ENCODE measurements at places on chromosomes 5 and 9. TPM values are rescaled to one million over a fixed set of nuclear protein-coding genes. Genes with fewer than 3 reads are reported as not detected.

GRCh38 chr9:129640086-129640870, 1.7 kb downstream of the ASB6 start:
- DNase-seq, result peak; percentile 43

DNA sequence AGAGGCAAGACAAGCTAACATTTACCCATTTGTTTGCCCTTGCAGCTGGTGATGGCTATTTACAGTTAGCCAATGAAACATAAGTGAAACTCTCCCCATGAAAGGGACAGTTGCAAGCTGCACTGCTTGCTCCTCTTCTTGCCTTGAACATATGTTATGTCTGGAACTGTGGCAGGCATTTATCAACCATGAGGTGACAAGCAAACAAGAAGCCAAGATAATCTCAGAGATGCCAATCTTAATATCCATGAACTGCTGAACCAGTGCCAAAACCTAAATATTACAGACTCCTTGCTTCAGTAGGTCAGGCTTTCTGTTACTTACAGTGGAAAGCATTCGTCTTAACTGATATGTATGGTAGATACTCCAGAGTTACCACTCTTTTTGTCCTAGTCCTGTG, 133.4 kb downstream of the ACTBL2 start:
- no peak for DNase-seq

DNA sequence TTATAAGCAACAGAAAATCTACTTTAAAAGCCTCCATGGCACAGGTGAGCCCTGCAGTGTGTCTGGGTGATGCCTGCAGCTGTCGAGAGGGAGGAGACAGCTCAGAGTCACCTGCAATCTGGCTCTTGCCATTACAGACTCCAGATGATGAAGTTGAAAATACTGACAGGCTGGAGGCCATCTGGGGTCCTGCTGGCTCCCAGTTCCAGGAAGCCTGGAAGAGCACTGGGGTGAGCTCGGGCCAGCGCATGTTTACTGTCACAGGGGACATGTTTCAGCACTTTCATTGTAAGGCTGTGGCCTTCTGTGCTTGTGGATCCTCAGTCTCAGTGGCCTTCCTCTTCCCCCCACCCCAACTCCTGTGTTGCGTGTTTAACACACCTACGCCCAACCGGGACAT, 28.4 kb downstream of the CEL start:
- no peak for DNase-seq

Gene CARD9
- total RNA-seq, result 0.95 TPM

GRCh38 chr9:86405086-86405491, 50.9 kb upstream of the TUT7 start:
- DNase-seq, result no peak

DNA sequence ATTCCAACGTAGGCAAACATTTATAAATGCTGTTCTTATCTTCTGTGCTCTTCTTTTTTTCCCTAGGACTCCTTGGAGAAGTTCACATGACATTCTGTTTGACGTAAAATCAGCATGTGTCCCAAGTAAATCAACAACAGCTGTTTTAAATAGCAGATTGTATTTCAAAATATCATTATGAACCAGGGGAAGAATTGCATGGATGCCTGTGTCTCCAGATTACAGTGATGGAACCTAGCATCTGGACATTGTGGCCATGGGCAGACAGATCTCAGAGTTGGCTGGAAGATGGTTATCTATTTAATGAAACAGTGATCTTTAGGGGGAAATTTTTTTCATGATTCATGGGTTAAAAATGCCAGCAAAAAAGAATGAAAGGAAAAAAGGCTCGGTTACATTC, 222.0 kb downstream of the MAN2A1 start:
- DNase-seq, result peak; percentile 49

GRCh38 chr9:131971482-131972074, 108.1 kb downstream of the MED27 start:
- no peak for DNase-seq

DNA sequence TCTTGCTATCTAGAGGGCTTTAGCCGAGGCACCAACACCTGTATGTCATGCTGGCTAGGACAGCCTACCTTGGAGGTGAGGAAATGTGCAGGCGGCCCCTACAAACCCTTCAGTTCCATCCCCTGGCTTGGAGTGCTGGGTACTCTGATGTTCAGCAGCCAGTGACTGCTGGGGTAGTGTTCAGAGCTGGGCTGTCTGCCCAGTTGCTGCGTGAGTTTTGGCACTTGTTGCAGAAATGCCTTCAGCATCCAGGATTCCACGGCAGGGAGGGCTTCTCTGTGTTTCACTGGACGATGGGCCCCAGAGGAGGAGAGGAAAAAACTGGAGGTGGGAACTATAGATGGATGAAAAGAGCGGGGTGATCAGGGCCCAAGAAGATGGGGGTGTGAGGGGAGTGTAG, 10.4 kb downstream of the SWI5 start:
- DNase-seq, result no peak

- no peak for DNase-seq
These were observed 1.8 kb upstream of the ASB6 start for GRCh38 chr9:129643706-129644105.

GRCh38 chr9:127451608-127451857, 223 bp downstream of the LRSAM1 start:
- no peak for DNase-seq

Gene PITX1
- 43.7 TPM for total RNA-seq

DNA sequence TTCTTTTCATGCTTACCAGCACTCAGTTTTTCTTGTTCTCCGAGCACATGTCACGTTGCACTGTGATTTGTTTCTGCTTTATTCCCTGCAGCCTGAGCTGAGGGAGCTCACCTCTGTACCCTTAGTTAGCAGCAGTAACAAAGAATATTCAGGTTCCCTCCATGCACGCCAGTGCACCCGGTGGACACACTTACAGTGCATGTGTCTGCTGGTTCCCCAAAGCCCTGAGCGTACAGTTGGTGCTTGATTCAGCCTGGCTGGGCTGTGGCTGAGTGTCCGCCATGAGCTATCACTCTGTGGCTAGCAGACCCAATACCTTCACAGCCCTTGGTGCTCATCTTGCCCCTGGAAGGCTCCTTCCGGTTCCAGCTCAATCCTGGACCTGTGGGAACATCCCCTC, 93.5 kb downstream of the MVB12B start:
- no peak for DNase-seq

Gene KIF24
- total RNA-seq, result 11.5 TPM

DNA sequence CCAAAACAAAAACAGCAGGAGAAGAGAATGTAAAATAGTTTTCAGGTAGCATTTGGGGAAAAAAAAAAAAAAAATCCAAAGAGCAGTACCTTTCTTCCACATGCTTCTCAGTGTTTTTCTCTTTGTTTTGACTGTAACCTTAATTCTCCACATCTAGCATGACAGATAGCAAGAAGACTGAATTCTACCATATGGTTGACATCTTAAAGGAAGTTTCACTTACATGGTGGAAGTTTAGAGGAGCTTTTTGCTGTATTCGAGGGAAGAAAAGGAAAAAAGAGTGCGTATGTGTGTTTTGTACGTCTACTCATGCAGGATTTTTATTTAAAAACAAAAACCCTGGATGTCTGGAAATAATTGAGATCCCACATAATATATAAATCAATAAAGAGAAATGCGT, 604.8 kb downstream of the CCDC171 start:
- DNase-seq, result no peak

GRCh38 chr5:15995341-15996052, 184.1 kb downstream of the MARCHF11 start:
- peak; percentile 47 for DNase-seq

DNA sequence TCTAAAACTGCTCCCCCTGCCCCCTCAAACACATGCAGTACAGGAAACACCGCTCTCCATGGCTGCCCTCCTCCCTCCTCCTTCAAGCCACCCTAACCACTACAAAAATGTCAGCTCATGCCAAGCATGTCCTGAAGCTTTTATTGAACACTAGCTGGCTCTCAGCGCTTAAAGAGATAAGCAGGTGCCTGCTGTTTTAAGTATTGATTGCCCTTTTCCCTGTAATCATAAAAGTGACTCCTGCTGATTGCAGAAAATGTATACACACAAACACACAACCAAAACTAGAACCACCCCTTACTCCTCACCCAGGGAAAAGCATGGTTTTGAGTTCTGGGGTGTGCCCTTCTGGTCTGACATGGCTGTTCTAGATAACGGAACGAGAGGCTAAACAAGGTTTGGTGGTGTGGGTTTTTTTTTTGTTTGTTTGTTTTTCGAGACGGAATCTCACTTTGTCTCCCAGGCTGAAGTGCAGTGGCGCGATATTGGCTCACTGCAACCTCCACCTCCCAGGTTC, 3.7 kb upstream of the UCK1 start:
- no peak for DNase-seq

DNA sequence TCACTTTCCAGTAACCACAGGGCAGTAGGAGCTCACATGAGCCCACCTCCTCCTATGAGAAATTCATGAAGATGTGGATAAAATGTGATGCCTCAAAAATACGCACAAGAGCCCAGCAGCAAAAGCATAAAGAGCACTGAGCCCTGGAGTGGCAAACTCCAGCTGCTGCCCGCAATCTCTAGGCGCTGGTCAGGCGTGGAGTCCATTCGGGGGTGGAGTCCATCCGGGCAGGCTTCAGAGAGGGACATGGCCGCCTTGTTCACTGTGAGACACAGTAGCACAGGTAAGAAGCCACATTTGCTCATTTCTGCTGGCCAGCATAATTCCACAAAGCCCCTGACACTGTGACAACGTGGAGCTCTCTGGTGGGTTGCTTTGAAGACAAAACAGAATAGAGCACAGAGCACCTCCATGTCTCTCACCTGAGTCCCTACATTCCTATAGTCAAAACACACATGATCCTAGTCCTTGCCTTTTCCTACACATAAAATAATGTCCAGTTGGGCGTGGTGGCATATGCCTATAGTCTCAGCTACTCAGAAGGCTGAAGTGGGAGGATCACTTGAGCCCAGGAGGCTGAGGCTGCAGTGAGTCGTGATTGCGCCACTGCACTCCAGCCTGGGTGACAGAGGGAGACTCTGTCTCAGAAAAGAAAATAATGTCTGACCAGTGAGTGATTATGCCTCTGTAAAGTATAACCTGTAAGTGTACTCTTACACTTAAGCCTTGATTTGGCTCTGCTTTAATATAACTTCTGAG, 365.2 kb downstream of the GADD45G start:
- DNase-seq, result no peak

Gene PTCH1
- 5.2 TPM for total RNA-seq

Gene FOXD1
- 24.6 TPM for total RNA-seq

DNA sequence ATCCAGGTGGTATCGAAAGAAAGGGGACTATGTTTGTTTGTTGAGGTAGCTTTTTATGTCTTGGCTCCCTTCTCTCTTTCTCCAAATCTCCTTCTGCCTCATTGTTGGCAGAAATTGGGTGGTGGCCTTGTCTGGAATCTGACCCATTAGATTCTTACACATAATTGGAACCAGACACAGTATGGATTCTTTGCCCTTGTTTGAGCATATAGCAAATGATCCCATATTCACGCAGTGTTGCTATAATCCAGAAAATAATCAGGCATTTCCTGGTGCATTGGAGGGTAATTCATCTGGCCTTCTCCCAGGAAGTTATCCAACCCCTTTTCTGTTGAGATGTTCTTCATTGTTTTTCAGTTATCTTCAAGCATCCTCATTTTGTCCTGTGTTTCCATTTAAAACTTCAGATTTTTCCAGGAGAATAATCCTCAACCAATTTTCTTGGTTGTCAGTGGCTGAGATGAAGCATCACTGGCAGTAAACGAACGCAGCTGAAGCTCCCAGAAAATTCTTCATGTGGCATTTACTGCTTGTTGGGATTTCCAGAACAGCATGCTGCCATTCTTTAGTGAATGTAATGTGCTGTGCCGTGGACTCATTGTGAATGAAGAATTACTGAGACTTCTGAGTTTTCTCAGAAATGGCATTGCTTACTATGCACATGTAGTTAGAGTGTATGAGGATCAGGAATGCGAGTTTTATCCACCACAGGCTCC, 70.5 kb upstream of the NTRK2 start:
- no peak for DNase-seq

Gene ACER2
- total RNA-seq, result 2.4 TPM

Data from A172 (cell line).